ENCODE measurements at places on chromosomes 2 and 18.

GRCh38 chr18:79584491-79585394 is 94.9 kb upstream of the CTDP1 start:
- no peak for DNase-seq

DNA sequence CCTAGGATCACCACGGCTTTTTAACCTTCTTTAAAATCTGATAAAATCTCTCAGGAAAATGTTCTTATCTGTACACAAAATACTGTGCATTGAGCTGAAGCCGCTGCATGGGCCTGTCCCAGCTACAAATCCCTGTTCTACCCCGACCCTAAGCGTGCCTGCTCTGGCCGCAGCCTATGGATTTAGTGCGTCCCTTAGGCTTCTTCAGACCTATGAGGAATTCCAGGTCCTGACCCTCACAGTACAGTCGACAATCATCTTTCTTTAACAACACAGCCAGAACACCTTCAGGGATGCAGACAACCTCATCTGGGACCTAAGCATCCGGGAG is 477 bp upstream of the WDCP start:
- DNase-seq = no peak

DNA sequence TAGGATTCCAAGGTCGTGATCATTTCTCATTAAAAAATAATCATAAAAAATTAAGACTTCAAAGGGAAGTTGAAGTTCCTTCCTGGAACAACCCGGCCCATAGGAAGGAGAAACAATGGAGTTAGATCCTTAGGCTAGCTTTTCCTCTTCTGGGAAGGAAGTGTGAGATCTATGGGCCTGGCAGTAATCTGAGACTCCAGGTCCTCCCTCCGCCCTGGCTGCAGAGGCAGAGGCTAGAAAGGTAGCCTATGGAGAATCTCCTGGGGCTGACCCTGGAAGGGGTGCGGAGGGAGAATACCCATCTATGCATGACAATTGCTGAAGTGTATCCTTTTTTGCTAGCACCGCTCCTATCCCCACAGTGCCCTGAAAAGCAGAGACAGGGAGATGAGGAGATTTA is 37.9 kb downstream of the TRIB2 start:
- DNase-seq = no peak

DNA sequence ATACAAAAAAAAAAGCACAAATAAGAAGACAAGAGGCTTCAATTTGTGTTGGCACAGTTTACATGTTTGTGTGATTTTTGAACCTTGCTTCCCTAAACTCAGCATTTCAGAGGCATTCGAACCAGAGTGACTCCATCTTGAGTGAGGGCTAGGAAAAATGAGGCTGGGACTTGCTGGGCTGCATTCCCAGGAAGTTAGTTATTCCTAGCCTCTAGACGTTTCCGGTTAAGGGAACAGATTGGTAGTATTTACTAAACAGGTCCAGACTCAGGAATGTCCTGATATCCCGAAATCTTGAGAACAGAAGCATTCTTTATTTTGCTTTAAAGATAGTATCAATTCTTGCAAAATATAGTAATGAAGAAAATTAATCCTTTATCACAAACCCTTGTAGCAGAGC is 46.7 kb downstream of the RIT2 start:
- no peak for DNase-seq

DNA sequence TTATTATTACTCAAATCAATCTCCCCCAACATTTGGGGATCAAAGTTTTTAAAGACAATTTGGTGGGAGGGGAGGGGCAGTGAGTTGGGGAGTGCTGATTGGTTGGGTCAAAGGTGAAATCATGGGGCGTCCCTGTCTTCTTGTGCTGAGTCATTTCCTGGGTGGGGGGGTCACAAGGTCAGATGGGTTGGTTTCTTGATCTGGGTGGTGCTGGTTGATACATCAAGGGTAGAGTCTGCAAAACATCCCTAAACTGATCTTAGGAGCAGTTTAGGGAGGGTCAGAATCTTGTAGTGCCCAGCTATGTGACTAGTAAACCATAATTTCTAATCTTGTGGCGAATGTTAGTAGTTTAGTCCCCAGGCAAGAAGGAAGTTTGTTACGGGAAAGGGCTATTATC is 67.4 kb downstream of the MOGAT1 start:
- no peak for DNase-seq

DNA sequence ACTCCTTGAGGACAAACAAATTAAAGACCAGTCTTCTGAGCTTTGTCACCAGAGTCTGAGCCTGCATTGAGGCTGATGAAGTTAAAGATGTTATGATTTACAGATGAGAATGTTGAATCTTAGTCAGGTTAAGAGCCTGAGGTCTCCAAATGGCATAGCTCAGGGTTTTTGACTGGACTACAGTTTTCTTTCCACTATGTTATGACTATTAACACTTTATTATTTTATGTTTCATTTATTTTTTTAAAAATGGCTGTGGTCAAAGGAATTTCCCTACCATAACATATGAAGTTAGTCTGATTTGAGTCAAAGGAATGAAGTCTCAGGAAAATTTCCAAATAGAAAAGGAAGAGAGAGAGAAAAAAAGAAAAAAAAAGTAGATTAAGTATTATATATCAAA is 39.7 kb upstream of the CWC22 start:
- DNase-seq = no peak

- DNase-seq = no peak
Measured at GRCh38 chr2:239902749-239903201, 122.4 kb downstream of the NDUFA10 start.

DNA sequence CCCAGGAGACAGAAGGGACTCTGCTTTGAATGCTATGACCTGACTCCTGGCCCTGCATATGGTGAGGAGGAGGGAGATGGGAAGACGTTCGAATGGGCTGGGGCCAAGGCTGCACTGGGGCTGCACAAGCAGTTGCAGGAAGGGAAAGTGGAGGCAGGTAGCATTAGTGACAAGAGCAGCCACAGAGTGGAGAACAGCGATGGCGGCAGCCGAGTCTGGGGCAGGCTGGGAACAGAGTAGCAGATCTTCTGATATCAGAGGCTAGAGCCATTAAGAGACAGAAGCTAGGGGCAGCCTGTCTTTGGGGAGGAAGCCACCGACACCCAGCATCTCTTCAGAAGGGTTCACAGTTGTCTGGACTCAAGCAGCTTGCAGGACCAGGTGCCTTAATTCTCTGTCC is 50.1 kb downstream of the ST3GAL5 start:
- no peak for DNase-seq

- no peak for DNase-seq
Measured at GRCh38 chr2:10378189-10378588, 69.9 kb downstream of the ODC1 start.

- no peak for DNase-seq
Measured at GRCh38 chr2:95024960-95025405, 525 bp upstream of the MAL start.

GRCh38 chr2:48414980-48415835 is 114.7 kb upstream of the STON1 start:
- peak; percentile 89 for DNase-seq

DNA sequence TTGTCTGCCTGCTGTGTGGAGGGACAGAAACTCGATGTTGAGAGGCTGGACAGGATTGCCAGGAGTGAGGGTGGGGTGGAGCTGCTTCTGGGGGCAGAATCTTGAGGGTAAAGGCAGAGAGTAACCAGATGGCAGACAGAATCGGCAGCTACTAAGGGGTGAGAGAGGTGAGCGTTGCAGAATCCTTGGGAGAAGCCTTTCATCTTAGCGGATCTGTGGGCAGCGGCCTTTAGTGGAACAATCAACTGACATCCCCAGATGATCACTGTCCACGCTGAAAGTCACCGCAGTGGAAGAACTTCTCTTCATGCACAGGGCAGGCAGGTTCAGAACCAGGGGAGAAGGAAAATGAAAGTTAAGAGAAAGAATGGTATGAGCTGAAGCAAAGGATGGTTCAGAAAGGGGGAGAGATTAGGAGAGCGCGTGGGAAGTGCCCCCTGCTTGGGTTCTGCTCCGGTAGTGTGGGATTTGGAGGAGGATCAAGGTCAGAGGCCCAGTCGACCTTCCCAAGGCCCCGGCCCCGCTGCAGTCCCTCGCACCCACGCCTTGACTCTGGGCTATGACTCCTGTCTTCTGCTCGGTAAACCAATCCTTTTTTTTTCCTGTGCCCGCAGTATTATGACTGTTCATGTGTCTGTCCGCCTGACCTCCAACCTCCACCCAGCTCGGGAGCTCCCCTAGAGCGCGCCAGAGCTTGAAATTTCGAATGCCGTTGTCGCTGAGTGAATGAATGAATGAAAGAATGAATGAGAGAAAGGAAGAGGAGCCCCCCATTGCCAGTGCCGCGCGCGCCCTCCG is 584 bp downstream of the BOLA3 start:
- no peak for DNase-seq

GRCh38 chr2:149330127-149331022 is at the start of gene LYPD6:
Gene LYPD6, plus strand, starts transcription at chr2:149330587. Its CDS starts 107,122 bp downstream, at chr2:149437709.
- DNase-seq = peak; percentile 77

GRCh38 chr18:34121200-34121721 is 103.5 kb downstream of the NOL4 start:
- no peak for DNase-seq

DNA sequence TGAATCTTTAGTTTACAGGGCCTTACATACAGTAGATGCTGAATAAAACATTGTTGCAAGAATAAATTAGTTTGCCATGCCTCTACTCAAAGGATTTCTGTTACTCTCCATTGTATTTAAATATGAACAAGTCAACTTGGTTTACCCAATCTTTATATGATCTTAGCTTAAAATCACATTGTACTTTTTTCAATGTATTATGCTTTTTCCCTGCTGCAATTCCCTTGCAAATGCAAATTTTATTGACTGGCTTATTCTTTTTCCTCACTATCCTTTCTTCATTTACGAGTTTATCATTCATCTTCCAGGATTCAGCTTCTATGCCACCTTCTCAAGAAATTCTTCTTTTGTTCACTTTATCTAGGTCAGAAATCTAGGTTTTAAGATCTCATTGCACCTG is 571.4 kb upstream of the ZNF804A start:
- no peak for DNase-seq

- DNase-seq = no peak
Measured at GRCh38 chr2:218516614-218517013, 51.5 kb downstream of the USP37 start.

- DNase-seq = no peak
Measured at GRCh38 chr18:43819873-43820272, 542.6 kb upstream of the SYT4 start.

- DNase-seq = no peak
Measured at GRCh38 chr2:9741110-9741509, 102.2 kb upstream of the TAF1B start.

DNA sequence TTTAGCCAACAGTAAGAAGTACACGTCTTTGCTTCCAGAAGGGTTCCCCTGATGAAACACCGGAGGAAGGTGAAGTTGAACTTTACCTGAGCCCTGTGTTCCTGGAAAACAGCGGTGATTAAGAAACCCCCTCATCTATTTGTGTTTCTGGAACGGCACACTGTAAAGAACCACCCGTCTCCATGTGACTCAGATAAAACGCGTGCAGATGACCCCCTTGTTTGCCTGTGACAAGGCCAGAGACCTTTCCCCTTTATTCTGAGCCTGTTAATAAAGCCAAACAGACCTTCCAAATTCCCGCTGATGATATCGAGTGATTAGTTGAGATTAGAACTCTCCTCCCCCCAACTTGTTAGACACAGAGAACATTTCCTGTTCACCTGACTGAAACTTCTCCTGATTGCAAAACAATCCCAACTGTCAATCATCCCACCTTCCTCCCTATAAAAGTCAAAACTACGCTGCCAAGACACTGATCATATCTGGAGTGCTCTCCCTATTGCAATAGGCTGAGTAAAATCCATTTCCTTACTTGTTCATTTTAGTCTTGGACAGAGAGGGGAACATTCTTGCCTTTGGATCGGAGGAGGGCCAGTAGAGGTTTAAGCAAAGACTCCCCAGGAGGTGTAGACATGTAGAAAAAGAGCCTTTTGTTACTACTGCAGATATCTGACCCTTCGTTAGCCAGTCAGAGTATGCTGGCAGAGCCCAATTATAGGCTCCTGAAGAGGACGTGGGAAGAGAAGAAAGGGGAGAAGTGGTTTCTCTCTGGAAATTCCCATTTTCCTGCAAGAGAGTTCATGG is 914 bp upstream of the IWS1 start:
- no peak for DNase-seq

DNA sequence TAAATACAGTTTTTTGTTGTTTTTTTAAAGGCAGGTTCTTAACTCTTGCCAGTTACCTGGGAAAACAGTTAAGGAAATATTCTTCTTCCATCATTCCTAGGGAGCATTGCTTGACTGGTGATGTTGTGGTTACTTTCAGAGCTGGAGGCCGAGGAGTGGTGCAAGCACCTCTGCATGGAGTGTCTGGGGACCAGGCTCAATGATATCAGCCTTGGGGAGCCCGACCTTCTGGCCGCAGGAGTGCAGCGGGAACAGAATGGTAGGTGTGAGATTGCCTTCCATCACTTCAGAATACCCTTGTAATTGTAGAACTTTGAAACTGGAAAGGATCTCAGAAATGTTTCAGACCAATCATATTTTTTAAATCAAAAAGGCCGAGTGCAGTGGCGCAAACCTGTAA is 270.1 kb downstream of the CD226 start:
- DNase-seq = no peak

DNA sequence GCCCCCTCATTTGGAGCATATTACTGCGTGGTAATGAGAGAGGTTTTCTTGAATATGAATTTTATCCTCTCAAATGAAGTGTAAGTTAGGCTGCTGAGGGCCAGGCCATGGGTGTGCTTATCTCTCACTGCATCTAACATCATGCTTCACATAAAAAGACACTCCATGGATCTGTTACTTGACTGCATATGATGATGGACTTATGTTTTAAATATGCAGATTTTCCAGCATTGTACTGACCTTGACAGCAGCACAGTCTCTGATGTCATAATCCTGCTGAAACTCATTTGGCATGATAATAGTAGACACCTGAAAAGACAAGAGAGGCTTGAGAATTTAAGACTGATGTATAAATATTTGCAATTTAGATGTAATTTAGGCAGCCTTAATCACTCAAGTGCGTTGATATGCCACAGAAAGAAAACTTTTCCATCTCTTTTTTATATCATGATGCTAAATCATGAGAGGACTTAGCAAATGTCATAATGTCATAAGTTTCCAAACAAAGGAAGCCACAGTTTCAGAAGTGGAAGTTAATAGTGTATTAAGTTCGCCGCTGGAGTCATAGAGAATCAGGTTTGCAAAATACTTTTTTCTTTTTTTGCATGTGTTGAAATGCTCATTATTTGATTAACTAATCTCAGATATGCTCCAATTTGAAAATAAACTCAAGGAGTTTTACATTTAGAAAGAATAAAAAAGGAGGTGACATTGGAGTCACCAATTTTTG is 62.7 kb upstream of the CD302 start:
- DNase-seq = no peak

- no peak for DNase-seq
Measured at GRCh38 chr2:164146441-164146840, 410.6 kb upstream of the FIGN start.

- no peak for DNase-seq
Measured at GRCh38 chr18:57585855-57586250, 649 bp downstream of the FECH start.
